ENCODE measurements at places on chromosomes 12 and 14.

GRCh38 chr14:77547512-77548180 lies 49.0 kb upstream of the ISM2 start:
- no peak for DNase-seq

- peak; percentile 70 for DNase-seq
Observed at GRCh38 chr12:123119808-123120207, 31.1 kb downstream of the PITPNM2 start.

DNA sequence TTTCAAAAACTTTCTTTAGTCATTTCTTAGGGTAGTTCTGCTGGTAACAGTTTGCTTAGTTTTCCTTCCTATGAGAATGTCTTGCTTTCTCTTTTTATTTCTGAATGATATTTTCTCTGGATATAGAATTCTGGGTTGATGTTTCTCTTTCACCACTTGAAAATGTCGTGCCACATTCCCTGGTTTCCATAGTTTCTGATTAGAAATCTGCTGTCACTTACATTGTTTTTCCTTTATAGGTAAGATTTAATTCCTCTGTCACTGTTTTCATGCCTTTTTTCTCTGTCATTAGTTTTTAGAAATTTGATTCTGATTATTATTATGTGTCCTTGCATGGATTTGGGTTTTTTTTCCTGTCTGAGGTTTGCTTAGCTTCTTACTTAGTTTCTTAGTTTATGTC lies 77.3 kb upstream of the PCNX4 start:
- DNase-seq = no peak

GRCh38 chr14:50198499-50198898 lies 32.9 kb downstream of the SOS2 start:
- no peak for DNase-seq

DNA sequence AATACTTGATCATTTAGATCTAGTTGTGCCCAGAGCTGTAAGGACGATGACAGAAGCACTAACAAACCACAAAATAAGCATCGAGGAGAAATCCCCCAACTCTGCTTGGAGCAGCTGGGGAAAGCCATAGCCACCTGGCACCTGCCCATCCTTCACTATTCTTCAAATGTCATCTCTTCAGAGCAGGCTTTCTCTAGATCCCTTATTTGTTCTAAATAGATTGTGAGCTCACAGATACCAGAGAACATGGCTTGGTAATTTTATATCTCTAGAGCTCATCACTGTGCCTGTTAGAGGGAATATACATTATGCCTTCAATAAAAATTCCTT lies 50.9 kb downstream of the GRIP1 start:
- no peak for DNase-seq

- DNase-seq = no peak
Observed at GRCh38 chr12:6363010-6363329, 12.4 kb downstream of the SCNN1A start.

- no peak for DNase-seq
Observed at GRCh38 chr14:62269204-62269603, 507.0 kb downstream of the SNAPC1 start.

- DNase-seq = no peak
Observed at GRCh38 chr14:59788176-59788575, 82.4 kb downstream of the RTN1 start.

DNA sequence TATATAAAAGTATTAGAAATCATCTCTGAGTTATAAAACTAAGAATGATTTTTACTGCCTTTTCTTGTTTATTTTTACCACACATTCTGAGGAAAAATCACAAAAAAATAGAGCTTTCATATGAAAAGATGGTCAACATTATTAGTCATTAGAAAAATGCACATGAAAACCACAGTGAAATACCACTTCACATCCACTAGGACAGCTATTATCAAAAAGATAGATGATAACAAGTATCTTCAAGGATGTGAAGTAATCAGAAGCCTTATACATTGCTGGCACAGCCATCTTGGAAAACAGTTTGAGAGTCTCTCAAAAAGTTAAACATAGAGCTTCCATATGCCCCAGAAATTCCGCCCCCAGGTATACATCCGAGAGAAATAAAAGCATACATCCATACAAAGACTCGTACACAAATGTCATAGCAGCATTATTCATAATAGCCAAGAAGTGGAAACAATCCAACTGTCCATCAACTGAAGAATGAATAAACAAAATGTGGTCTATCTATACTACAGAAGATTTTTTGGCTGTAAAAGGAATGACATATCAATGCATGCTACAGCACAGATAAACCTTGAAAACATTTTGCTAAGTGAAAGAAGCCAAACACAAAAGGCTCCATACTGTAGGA lies 523.9 kb downstream of the FUT8 start:
- no peak for DNase-seq

- no peak for DNase-seq
Observed at GRCh38 chr14:34302654-34303053, 159.4 kb downstream of the SPTSSA start.

- peak; percentile 13 for DNase-seq
Observed at GRCh38 chr12:67069451-67070306, 199.5 kb upstream of the CAND1 start.

DNA sequence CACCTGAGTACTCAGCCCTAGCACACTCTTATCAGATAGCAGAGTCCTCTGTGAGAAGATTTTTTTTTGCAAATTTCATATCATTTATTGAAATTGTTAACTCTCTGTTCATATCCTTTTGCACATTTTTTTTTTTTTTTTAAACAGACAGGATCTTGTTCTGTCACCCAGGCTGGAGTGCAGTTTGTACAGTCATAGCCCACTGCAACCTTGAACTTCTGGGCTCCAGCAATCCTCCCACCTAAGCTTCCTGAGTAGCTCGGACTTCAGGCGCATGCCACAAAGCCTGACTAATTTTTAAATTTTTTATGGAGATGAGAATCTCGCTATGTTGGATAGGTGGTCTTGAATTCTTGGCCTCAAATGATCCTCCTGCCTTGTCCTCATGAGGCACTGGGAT lies 4.3 kb downstream of the PARP2 start:
- no peak for DNase-seq

GRCh38 chr12:131094831-131095805 lies 141.4 kb downstream of the ADGRD1 start:
- DNase-seq = no peak

DNA sequence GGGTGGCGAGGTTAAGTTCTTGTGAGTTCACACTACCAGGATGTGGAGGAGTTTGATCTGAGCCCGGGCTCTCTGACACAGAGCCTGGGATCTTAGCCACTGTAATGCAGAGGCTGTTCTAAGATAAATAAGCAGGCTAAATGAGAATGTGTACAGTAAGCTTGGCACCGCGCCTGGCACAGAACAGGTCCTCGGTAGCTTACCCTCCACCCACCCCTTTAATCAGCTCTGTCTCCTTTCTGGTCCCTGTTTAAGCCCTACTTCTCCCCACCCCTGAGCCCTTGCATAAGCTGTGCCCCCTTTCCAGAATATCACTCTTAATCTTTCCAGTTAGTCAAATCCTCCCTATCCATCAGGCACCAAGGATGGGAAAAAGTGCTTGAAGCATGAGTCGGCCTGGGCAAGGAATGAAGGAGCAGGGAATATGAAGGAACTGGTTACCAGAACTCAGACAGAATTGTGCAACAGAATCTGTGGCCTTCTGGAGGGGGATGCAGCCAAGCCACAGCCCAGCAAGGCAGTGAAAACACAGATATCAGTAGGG lies 32.8 kb upstream of the CMKLR1 start:
- DNase-seq = no peak

- no peak for DNase-seq
Observed at GRCh38 chr12:68447797-68448260, 115.7 kb upstream of the MDM1 start.

DNA sequence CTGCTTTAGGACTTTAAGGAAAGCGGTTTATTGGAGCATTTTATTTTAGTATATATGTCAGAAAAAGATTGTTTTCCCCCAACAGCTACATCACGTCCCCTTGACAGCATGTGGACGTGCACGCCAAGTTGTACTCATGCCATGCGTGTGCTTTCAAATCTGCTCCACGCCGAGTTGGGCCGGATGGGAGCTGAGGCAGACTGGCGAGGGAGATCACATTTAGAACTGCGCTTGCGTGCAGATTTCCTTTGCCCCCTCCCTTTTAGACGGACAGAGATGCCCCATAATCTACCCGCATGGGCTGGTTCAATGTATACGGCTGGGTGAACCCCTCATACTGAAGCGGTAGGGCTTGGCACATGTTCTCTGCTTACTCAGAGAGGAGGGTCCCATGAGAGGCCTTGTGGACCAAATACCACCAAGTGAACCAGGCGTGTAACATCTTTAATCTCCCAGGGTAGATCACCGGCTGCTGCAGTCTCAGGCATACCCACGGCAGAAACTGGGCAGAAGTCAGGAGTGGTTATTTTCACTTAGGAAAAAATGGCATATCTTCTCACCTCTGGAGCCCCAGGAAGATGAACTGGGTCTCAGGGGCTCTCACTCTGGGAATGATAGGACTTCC lies 92.1 kb downstream of the ESR2 start:
- no peak for DNase-seq

- DNase-seq = peak; percentile 15
Observed at GRCh38 chr14:50560931-50561285, 963 bp downstream of the ATL1 start.

DNA sequence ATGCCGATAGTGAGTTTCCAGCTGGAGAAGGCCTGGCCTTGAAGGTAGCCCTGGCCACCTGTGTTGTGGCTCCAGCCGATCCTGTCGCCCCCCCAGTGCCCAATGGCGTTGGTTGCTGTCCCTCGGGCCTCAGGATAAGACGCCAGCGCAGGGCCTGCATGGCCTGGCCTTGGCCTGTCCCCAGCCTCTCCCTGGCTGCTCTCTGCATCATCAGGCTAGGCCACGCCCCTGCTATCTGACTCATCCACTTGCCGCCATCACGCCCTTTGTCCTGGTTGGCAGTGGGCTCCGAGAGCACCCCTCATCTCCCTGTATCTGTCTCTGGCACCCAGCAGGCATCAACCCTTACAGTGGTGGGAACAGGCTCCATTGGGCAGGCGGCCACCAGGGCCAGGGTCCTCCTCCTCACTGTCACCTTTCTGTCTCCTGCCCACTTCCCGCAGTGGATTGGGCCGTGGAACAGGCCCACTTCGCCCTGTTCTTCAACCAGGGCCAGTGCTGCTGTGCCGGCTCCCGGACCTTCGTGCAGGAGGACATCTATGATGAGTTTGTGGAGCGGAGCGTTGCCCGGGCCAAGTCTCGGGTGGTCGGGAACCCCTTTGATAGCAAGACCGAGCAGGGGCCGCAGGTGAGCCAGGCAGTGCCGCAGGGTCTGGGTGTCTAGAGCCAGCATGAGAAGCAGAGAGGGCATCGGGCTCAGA lies 25.6 kb downstream of the ALDH2 start:
- no peak for DNase-seq

- DNase-seq = no peak
Observed at GRCh38 chr12:78584695-78585094, 279.9 kb upstream of the SYT1 start.

GRCh38 chr14:90600619-90601018 lies 203.8 kb downstream of the CALM1 start:
- no peak for DNase-seq

GRCh38 chr14:104321088-104321801 lies 182.9 kb downstream of the KIF26A start:
- DNase-seq = no peak

DNA sequence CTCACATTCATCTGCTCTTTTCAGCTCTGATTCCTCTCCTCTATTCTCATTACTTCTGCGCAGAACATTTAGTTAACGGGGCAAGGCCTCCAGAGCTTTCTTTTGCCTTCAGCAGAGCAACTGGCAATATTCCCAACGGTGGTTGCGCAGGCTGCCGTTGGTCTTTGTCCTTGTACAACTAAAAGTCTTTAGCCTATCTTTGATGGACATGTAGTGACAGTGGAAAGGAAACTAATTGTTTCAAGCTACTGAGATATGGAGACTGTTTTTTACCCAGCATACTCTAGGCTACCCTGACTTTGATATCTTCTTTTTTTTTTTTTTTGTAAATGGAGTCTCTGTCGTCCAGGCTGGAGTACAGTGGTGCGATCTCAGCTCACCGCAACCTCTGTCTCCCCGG lies 12.6 kb downstream of the R3HDM2 start:
- no peak for DNase-seq

GRCh38 chr12:92886131-92886530 lies 43.0 kb downstream of the EEA1 start:
- DNase-seq = no peak

DNA sequence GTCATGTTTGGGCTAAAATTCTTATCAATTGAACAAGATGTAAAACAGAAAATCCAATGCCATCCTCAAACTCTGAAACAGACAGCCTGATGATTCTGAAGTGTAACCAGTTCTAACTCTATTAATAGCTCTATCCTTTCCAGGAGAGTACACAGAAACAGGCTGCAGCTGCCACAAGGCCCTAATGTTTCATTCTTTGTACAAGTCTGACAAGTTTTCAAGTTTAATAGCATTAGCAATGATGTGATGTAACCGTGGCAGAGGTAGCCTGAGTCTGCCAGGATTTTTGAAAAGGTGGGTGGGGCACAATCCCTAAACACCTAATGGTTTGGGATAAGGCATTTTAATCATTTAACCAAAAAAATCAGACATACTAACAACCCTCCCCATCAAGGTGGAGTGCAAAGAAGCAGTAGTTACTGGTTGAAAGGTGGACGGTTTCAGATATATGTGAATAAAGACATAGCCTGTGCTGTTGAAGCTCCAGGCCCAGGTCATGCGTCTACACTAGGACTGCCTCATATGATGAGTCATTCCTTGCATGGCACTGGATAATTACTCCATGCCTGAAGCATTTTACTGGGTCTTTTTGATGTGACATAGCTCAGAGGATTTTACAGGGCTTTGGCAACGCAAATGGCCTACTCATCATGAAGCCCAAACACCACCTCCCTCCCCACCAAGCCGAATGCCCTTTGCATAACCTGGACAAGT lies 145.1 kb upstream of the GRIP1 start:
- DNase-seq = no peak

GRCh38 chr14:90693413-90693812 lies 122.8 kb downstream of the TTC7B start:
- DNase-seq = no peak

- DNase-seq = no peak
Observed at GRCh38 chr12:59636945-59637691, 41.3 kb downstream of the SLC16A7 start.

- no peak for DNase-seq
Observed at GRCh38 chr12:116453631-116454030, 105.5 kb upstream of the MAP1LC3B2 start.

DNA sequence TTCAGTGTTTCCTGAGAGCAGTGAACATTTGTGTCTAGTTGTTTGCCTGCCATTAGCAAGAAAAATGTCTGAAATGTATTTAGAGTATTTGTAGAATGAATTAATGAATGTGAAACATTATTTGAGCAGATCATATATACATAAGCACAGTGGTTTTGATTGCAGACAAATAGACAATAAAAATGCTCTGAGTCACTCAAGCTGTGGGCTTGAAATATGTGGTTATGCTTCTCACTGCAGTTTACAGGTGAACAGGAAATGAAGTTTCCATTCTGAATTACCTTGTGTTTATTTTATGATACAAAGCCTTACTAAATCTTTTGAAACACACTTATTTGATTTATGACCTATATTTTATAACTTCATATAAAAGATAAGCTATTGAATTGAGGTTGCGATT lies 827.7 kb downstream of the TMTC2 start:
- no peak for DNase-seq

Measured in GM12892 (cell line).